ENCODE measurements at places on chromosomes 11 and 22.

DNA sequence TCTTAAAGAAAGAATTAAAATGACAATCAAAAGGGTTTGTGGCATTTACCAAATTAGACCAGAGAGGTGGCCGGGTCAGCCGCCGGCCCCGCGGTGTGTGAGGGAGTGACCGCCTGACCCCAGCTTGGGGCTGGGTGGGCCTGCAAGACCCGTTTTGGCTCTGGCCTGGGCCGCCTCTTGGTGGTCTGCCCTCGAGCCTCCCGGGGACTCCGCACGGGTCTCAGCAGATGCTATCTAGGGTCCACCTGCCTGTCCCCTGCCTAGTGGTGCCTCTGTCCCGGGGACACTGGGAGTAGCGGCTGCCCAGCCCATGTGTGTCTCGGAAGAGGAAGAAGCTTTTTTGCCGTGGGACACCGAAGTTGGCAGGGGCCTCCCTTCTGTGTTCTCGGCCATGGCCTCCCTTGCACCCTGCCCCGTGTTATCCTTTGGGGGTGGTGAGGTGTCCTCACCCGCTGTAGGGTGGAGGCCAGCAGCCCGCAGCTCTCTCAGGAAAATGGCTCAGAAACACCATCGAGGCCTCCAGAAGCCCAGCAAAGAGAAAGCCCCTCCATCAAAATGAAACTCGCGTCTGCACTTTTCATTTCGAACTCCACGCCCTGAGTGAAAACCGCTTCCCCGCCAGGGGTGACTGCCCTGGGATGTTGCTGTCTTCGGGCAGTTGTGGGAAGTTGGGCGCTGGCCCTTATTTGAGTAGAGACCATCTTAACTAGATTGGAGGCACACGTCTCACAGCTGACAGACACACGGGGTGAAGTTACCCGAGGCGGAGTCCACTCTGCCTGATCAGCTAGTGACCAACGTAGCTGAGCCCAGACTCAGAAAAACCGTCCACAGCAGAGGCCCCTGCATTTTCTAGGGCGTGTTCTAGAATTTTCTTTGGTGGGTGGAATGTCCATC lies 8.0 kb downstream of the CCND1 start:
- no peak for DNase-seq

- no peak for DNase-seq
Observed at GRCh38 chr11:35163702-35164496, 24.9 kb downstream of the CD44 start.

DNA sequence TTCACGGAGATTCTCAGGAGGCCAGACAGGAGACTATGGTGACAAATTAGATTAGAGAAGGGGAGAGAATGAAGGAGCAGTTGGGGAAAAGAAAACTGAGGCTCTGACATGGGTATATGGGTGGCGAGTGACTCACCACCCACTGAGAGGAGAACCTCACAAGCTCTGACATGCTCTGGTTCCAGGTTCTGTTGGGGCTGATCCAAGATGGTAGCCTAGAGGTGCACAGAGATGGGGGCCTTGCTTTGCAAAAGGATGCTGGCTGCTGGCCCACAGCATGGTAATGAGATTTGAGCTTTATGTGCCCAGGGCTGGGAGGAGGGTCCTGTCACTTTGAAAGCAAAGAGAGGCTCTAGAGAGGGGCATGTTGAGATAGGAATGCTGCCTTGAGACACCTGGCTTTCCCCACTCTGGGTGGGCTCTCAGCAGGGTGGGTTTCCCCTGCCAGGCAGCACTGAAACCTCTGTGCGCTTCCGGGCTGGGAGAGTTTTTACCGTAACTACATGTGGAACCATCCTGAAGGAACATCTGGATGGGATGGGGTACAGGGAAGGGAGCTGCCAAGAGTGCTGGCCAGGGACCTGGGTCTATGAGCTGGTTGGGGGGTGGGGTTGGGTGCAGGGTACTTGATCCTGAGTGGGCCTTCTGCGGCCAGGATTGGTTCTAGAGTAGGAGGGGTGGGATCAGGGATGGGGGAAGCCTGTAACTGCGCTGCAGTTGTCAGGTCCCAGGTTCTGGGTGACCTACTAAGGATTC lies 1.2 kb upstream of the GRK2 start:
- DNase-seq = no peak

- no peak for DNase-seq
Observed at GRCh38 chr11:116465056-116465455, 307.7 kb downstream of the BUD13 start.

DNA sequence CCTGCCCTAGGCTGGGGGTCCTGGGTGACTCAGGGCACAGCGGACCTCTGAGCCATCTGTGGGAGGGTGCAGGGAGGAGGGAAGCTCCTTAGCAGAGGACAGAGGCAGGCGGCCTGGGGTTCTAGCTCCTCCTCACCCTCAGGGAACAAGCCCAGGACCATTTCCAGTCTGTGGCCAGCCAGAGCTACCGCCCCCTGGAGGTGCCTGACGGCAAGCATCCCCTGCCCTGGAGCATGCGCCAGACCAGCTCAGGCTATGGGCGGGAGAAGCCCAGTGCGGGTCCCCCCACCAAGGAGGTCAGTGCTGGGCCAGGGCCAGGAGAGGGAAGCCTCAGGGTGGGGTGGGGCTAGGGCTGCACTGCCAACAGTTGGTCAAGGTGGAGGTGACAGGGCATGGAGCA lies 26.0 kb upstream of the LRRC10B start:
- DNase-seq = peak; percentile 57

- peak; percentile 16 for DNase-seq
Observed at GRCh38 chr11:47981667-47982404, 1.5 kb downstream of the PTPRJ start.

- DNase-seq = no peak
Observed at GRCh38 chr22:33720166-33720878, 200.0 kb downstream of the LARGE1 start.

DNA sequence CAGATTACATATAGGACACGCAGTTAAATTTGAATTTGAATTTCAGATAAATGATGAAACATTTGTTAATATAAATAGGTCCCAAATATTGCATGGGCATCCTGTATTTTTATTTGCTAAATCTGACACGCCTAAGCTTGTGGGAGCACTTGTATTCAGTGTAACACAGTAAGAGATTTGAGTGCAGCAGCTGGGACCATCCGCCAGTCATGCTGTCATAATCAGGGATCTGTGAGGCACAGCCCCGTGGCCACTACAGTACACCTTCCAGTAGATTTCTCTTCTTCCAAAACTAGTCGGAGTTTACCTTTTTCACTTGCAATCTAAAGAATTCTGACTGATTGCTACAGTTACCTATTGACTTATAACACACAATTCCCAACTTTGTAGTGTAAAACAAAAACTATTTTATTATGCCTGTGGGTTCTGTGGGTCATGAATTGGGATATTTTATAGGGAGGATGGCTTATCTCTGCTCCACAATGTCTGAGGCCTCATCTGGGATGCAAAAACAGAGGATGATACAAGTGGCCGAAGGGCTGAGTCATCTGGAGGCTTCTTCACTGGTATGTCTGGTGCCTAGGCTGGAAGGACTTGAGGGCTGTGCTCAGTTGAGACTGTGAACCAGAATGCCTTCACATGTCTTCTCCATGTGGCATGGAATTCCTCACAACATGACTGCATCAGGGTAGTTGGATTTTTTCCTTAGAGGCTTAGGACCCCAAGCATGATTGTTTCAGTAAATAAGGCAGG lies 74.1 kb downstream of the PRSS23 start:
- no peak for DNase-seq

DNA sequence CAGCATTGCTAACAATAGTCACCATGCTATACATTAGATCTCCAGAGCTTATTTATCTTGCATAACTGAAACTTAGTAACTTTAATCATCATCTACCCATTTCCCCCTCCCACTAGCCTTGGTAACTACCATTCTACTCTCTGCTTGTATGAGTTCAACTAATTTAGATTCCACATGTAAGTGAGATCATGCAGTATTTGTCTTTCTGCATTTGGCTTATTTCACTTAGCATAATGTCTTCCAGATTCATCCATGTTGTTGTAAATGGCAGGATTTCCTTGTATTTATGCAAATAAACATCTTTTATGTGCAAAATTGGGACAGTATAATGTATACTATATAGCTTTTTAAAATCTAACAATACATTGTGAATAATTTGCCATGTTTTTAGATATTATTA lies 66.0 kb upstream of the ZBED5 start:
- DNase-seq = no peak

- DNase-seq = peak; percentile 79
Observed at GRCh38 chr11:63917692-63918506, 935 bp upstream of the RCOR2 start.

DNA sequence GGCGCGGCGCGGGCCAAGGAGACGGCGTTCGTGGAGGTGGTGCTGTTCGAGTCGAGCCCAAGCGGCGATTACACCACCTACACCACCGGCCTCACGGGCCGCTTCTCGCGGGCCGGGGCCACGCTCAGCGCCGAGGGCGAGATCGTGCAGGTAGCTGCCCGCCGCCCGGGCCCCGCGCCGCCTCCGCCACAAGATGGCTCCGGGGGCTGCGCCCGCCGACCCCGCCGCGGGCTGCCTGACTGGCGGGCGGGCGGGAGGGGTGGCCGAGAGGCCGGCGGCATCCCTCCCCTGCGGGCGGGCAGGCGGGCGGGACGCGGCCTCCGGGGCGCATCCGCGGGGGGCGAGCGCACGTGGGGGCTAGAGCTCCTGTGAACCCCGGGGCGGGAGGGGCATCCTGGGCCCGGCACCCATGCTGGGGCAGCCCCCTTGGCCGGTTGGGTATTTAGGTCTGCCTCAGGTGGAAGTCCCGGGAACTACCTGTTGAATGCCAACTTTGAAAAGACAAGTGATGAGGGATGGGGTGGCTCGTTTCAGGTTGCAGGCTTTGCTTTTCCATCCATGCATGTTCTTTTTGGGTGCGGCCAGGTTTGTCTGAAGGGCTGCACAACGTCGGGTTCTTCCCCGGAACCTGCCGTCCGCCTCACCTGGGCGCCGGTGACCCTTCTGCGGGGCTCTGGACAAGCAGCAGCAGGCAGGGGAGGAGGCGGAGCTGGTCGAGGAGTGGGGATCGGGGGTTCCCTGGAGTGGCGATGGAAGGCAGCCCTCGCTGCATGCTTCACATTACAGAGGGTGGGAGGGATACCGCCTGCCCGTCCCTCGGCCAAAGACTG lies 760 bp downstream of the ZNRF3 start:
- DNase-seq = peak; percentile 56

DNA sequence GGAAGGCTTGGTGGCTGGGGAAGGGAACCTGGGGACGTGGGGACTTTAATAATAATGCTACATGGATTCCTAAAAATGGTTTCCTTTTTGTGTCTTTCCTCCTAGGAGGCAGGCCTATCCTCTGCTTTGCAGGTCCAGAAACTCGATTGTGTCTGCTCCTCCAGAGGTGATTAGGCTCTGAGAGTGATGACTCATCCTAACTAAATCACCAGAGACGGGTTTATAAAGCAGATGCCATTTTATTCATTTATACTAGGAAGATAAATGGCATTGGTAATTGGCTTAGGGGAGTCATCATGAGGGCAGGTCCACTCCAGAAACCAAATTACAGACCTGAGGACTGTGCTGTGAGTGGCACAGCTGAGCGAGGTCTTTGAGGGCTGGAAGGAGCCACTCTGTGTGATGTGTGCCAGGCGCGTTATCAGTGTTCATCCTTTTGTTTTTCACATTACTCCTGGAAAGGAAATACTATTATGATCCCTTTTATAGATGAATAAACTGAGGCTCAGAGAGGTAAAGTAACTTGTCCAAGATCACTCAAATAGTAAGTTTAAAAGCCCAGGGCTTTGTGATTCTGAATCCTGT lies 7.1 kb downstream of the NLRX1 start:
- DNase-seq = peak; percentile 58

DNA sequence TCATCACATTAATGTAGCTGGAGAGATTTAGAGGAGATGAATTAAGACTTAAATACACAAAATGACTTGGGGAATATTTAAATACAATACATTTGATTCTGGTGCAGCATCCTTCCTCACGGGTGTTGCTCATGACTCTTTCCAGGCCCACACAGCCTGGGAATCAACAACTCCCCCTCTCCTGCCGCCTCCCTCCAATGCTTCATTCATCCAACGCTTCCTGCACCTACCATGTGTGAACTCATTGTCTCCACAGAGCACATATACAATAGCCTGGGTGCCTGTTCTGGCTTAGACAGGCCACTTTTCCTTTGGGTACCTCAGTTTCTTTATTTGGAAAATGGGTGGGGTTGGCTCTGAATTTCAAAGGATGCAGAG lies 476.9 kb upstream of the CADM1 start:
- DNase-seq = no peak

GRCh38 chr11:118961189-118961588 lies 5.1 kb downstream of the UPK2 start:
- DNase-seq = no peak

GRCh38 chr22:42131562-42131961 lies 952 bp upstream of the CYP2D6 start:
- no peak for DNase-seq

GRCh38 chr11:30424321-30424720 lies 101.4 kb downstream of the ARL14EP start:
- DNase-seq = no peak

DNA sequence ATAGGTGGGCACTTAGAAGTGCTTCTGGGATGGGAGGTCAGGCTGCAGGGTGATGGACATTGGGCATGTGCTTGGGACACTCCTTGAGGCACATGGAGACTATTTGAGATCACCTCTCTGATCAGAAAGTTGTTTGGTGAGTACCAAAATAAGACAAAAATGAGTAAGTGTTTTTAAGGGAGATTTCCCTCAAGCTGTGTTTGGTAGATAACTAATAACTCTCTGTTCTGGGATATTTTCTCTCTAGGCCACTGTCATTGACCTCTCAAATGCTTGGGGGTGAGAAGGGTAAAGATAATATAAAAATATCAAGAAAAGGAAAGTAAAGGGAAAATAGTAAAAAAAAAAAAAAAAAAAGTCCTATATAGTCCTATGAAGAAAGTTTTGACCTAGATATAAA lies 117.8 kb downstream of the TEAD1 start:
- no peak for DNase-seq

Measured in AG08396 (cell line).